ENCODE measurements at places on chromosomes 16 and 17.

- DNase-seq: no peak
These were observed 255.6 kb upstream of the HSBP1 start for GRCh38 chr16:83552228-83552627.

DNA sequence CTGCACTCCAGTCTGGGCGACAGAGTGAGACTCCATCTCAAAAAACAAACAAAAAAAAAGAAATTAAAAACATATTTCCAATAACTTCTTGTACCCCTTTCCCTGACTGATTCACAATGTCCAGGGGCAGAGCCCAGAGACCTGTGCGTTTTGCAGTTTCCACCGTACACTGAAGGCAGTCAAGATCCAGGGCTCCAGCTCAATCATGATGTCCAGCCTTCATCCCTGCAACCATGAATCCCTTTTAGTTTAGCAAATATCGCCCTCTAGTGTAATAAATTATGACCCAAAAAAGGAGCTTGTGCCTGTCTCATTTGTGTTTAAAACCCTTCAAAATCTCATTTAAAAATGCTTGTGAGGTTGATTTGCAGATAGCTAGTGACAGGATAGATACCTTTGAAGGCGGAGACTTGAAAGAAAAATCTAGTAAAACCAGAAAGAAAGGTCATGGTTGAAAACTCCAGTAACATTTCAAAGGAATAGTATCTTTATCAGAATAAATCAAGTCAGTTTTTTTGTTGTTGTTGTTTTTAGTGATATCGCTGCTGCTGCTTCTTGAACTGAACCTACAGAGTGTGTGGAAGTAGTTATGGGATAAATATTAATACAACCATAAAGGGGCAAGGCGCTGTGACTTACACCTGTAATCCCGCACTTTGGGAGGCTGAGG is 3.7 kb upstream of the ERN1 start:
- DNase-seq: peak; percentile 14

DNA sequence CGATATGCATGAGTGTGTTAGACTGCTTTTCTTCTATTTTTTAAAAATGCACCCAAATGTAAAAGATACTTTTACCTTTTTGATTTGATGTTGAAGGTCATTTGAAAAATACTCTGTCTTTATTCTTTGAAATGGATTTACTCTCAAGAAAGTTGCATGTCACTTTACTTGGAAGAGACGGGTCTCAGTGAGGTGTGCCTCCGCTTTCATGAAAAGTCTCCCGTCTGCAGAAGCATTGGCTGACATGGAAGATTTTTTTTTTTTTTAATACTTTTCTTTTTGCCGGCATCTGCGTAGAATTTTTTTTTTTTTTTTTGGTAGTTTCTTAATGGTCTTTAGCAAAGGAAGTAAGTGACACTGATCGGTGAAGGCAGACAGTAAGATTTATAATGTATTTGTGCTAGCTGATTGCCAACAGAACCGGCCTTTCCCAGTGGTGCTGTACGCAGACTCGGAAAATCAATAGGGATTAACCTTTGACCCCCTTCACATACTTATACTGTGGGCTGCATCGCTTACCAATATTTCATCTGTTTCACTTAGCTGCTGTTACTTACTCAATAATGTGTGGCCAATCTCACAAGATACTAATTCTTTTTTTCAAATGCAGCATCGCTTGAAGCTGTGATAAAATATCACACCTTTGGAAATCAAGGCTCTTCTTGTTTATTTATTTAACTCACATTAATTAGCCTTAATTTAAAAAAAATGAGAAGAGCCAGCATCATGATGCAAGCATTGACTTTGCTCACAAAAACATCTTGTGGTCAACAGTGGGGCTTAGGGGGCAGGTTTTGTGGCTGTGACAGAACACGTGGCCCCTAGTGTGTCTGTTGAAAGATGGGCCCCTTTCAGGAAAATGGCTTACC is 383.9 kb downstream of the WWOX start:
- no peak for DNase-seq

GRCh38 chr17:79538291-79538690 is 72.6 kb downstream of the RBFOX3 start:
- DNase-seq: no peak

DNA sequence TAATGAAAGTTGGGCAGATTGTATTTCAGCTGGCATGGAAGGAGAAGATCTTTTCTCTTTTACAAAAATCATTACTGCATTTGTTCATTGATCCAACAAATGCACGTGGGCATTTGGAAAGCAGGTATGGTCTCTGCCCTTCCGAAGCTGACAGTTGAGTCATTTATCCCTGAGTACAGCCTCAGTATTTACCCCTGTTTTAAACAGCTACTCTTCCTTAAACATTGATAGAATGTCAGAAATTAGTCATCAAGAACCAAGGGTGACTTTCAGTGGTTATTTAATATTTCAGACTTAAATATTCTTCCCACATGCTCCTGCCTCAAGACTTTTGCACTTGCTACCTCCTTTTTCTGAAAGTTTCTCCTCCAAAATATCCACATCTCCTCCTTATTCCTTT is 226.7 kb upstream of the HSBP1 start:
- no peak for DNase-seq

- no peak for DNase-seq
These were observed 39.7 kb downstream of the USP22 start for GRCh38 chr17:21003007-21003621.

DNA sequence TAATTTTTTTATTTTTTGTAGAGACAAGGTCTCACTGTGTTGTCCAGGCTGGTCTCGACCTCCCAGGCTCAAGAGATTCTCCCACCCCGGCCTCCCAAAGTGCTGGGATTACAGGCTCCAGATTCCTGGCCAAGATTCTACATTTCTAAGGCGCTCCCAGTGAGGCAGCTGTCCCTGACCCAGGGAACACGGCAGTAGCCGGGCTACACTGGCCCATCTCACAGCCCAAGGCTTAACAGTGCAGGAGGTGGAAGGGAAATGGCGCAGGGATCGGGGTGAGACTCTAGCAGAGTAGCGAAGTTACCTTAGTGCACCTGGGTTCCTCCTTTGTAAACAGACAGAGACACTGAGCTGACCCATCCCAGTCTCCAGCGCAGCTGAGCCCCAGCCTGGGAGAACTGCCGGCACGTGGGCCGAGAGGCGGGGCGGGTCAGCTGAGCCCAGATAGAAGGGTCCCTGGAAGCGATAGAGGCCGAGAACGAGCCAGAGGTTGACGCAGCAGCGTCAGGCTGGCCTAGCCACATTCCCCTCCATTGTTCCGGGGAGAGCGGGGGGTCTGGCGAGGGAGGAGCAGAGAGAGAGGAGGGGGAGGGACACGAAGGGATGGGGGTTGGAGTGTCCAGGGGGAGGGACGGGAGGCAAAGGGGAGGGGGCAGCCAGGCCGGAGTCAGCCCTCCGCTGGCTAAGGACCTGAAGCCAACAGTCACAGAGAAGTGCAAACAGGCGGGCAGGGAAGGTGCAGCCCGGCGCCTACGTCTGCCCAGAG is 2.5 kb downstream of the CARHSP1 start:
- DNase-seq: no peak

GRCh38 chr16:11302977-11303376 is 21.8 kb upstream of the PRM1 start:
- no peak for DNase-seq

DNA sequence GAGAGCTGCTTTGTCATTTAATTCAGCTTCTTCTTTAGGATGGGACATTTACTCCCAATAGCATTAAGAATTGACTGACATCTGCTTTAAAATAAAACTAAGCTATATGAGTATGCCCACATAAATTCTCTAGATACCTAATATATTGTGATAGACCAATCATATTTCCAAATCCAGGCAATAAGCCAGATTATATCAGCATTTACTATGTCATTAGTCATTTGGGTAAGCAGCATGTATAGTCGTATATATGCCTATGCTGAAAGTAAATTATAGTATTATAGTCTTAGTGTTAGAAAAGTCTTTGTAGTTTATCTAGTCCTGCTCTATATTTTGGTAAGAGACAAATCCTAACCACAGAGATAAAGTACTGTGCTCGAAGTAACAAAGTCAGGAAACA is 958.1 kb downstream of the KCNJ2 start:
- no peak for DNase-seq

- DNase-seq: no peak
These were observed 8.2 kb downstream of the PLCD3 start for GRCh38 chr17:45123930-45124796.

- no peak for DNase-seq
These were observed 30.5 kb downstream of the SMPD3 start for GRCh38 chr16:68417711-68418301.

Data from anterior cingulate cortex (tissue), 58 donors.